NCI-H82 (cell line): ENCODE measurements at places on chromosomes 11 and 22.

DNA sequence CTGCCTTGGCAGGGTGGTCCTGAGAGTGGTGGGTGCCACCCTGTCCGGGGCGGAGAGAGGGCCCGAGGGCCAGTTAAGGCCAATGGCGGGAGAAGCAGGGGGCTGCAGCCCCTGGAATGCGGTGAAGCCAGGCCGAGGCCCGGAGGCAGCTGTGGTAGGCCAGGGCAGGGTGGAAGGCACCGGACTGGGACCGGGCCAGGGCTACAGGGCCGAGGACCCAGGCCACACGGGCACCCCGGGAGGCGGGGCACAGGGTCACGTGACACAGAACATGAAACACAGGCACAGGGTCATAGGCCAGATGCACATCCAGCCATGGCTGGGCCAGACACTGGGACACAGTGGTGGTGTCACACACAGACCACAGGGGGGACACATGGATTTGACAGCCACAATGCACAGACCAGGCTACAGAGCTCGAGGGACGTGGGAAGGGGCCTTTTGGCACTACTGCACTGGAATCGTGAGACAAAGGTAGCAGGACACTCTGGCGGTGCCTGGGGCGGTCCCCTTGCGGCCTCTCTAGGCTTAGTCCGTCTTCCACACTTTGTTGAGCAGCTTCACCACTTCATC is 2.8 kb downstream of the SLC25A1 start:
- DNase-seq = no peak

DNA sequence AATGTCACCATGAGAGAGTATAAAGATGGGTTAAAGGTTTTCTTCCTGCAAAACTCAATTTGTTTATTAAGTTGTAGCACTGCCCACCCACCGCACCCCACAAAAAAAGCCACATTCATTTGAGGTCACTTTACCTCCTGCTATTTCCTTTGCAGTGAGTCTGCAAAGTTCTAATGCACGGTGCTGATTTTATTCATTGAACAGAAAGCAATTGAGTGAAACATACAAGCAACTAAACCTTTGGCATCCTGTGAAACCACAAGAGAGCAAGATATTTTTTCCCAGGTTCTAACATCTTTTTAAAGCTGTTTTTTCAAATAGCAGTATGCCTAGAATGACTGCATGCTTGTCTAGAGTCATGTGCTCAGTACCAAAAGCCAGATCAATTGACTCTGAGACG is 39.0 kb downstream of the RRAS2 start:
- DNase-seq = no peak

GRCh38 chr11:64796757-64797541 is 6.1 kb downstream of the MAP4K2 start:
- DNase-seq = no peak

DNA sequence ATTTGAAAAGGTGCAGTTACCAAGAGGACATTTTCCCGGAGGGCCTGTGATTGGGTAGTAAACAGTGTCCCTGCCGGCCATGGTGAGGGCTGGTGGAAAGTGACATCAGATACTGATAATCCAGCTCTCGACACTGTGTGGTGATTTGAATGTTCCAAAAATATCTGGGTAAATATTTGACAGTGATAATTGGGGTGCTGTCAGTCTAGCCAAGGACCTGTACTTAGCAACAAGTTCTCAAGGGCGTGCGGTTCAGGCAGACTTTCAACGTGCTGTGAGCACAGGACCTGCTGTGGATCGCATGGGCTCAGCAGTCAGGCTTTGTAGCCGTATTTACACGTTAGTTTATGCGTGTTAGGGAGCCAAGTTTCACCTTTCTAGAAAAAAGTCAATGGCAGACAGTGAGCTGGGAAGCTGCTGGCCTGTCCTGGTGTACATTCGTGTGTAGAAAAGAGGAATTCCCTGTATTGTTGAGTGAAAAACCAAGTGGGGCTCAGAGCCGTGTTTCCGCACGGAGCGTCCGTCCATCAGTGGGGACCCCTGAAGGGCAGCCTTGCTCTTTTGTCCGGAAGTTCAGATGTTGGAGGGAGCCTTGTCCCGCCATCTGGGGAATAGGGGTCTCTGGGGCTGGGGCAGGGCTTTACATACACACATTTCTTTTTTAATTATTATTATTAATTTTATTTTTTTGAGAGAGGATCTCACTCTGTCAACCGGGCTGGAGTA is 11.3 kb downstream of the TRMU start:
- DNase-seq = no peak

- no peak for DNase-seq
These were observed 6.5 kb downstream of the ARSA start for GRCh38 chr22:50621356-50621880.

DNA sequence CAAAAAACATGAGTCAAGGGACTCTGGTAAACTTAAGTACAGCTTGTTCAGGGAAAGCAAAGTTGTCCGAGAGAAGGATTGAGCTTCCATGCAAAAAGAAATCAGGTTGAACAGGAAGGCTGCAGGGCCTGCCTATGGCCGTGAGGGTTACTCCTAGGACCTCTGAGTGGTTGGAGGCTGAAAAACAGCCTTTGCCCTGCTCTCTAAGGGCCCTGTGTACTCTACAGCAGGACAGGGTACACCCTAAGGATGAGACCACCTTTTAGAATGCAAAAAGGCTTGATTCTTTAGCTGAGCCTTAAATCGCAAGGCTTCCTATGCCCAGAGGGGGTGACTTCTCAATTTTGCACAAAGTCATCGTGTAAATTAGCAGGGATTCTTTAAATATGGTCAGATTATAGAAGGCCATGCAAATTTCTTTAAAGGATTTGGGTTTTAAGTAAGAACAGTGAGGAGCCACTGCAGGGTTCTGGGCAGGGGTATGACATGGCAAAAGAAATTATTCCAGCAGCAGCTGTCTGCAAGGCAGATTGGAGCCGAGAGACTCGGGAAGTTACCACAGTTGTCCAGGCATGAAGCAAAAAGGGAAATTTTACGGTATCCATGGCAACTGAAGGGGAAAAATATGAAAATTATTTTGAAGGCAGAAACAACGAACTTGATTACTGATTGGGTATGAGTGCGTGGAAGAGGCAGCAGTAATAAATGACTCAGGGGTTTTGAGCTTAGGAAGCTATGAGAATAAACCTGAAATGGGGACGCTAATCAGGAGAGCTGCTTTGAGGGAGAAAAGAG is 91.8 kb downstream of the FAM76B start:
- no peak for DNase-seq

DNA sequence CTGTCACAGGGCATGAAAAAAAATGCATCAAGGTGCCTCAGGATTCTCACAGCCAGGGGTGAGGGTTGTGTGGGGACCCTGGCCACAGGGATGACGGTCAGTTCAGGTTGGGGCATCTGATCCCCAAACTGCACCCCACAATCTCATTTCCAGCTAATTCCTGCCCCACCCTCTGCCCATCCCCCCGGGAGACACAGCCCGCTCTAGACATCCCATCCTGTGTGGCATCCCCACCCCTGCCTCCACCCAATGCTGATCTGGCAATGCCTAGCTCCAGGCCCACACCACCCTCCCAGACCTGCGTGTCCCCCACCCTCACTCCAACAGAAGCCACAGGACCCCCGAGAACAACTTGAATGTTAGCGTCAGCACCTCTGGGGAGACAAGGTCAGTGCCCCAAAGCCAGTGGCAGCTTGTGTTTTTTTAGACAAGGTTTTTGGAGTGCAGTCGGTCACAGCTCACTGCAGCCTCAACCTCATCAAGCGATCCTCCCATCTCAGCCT is 25.3 kb downstream of the TSPAN4 start:
- DNase-seq = no peak

DNA sequence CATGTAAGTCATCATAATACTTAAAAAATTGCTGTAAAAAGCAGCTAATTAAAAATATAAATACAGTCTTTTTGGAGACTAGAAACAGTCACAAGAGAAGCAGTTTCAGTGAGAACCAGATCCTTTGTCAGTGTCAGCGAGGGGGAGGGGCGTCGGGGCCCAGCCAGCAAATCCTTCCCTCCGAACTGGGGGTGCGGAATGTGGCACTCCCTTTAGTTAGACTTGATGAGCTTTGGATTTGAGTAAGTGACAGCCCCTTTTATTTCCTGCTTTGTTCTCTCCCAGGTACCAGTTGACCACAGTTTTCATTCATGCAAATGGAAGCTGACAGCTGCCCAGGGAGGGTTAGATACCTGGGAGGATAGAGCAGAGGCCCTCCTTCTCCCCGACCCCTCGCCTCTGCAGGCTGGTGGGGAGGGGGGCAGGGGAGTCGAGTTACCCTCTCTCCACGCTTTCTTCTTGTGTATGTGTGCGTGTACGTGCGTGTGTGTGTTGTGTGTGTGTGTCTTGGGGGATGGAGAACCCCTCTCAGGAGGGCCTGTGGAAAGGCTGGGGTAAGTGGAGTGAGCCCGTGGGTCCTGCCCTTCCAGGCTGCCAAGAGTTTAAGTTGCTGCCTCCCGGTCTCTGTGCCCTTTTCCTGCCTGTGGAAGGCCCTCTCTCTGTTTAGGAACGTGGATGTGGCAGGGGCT is 38.3 kb downstream of the PTPRJ start:
- peak; percentile 42 for DNase-seq

DNA sequence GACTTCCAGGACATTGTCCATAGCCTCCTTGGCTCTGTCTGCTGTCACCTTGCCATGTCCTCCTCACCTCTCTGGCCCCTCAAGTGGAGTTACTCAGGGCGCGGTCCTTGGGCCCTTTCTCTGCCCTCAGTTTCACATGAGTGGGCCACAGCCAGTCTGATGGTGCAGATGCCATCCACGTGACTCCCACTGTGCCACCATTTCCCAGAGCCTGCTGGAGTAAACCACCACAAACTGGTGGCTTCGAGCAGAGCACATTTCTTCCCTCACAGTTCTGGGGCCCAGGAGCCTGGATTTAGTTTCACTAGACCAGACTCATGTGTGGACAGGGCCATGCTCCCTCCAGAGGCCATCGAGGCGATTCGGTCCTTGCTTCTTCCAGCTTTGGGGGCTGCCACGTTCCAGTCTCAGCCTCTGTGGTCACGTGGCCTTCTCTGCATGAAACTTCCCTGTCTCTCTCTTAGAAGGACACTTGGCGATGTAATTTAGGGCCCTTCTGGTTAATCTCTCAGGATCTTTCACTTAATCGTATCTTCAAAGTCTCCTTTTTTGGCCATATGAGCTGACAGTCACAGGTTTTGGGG is 14.6 kb downstream of the SMARCB1 start:
- no peak for DNase-seq

DNA sequence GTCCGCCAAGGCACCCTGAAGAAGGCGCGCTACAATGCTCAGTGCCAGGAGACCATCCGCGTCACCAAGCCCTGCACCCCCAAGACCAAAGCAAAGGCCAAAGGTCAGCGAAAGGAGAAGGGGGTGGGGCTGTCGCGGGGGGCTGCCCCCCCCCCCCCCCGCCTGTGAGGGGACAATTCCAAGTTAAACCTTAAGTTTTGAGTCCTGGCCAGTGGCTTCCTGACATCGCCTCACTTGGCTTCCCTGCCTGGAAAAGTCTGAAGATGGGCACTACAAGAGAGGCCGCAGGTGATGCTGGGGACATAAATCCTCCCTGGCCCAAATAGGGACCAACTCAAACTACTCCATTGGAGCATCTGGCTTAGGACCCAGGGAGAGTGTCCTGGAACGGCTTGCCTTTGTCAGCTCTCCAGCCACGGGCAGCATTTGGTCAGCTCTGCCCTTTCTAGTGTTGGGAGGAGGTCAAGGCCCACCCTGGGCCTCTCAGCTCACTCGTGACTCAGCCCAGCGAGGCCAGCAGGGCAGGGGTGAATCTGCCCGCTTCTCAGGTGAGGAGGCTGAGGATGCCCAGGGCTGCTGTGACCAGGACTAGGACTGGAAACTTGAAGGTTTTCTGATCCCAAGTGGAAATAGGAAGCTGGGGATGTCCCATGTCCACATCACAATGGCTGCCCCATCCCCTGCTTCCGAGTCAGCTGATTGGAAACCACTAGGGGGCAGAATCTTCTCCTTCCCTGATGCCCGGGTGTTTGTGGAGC is 1.4 kb downstream of the MDK start:
- peak; percentile 77 for DNase-seq

DNA sequence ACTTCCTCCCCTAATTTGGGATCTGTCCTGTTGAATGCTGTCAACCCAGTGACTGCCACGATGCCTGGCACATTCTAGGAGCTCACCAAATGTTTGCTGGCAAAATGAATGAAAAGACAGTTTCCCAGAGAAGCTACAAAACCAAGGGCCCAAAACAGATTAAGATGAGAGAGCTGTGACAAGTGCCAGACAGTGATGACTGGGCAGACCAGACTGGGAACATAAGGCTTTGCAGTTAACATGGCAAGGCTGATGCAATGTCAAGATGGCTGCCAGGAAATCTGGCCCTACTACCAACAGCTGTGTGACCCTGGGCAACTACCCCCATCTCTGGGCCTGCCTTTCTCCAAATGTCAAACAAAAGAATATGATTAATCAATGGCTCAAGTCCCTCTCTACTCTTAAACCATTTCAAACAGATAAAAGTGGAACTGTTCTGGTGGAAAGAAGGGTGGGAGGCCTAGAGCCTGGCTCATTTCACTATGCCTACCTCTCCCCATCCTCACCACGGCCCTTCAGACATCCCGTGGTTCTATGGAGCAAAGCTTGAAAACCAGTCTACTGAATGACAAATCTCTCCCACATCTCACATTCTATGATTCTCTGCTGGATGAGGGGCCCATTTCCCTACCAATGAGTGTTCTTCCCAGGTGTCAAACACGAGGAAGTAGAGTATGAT is 12.8 kb downstream of the AP1B1 start:
- DNase-seq = peak; percentile 4

DNA sequence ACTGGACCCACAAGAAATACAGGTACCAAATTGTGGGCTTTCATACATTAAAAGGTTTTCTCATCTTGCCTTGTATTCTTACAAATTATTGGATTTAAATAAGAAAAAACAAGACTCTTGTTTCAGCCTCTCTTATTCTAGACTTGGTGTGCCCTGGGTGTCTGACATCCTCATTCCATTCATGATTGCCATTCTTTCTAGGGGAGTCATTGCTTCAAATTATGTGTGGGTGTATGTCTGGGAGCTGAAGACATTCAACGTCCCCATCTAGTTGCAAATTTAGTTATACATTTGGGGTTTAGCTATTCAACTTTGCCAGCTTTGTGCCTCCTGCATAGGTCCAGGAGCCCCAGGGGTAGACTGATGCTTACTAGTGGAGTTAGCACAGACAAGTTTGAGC is 18.1 kb downstream of the MAML2 start:
- no peak for DNase-seq

GRCh38 chr22:20392983-20393704 is 807 bp upstream of the ZNF74 start:
- DNase-seq = no peak

GRCh38 chr22:42937164-42937843 is 77.6 kb downstream of the PACSIN2 start:
- DNase-seq = no peak

DNA sequence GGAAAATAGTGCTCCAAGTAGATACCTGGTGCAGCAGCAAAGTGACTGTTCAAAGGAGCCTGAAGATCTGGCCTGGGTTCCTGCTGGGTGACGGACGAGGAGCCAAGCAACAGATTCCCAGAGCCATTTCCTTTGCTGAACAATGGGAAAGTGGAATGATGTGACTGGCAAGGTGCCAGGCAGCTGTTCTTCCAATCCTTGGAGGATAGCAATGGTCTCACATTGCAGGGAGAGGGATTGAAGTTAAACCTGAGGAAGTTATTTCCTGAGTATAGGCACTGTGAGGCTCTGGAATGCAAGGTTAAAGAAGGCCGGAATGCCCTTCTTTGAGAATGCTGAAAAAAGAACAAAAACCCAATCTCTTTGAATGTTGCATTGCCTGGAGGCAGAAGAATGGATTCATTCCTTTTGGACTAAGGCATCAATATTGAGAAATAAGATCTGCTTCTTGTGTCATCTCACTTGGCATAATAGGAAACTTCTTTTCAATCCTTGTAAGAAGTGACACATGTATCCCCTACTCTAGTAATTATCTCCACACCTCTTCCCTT is 223.8 kb downstream of the BLID start:
- DNase-seq = peak; percentile 9

GRCh38 chr11:83815736-83816135 is 529.6 kb upstream of the CCDC90B start:
- DNase-seq = no peak
